NCI-H146 (cell line): ENCODE measurements at places on chromosomes 6 and 20.

DNA sequence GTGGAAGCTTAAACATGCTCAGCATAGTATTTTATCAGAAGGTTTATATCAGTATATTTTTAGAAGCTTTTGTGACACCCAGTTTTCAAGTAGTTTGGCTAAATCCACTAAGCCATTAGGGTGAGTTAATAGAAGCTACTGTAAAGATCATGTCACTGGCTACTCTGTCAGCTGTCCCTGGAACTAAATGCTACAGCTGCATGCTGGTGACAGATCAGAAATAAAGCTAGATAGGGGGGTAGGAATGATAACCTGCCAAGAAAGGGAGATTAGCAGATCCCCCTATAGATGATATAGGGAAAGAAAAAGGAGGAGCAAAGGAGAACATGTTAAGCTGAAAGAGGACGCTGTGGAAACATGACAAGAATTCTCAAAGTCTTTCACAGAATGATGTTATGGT lies 363.2 kb downstream of the QKI start:
- no peak for DNase-seq

- no peak for DNase-seq
Measured at GRCh38 chr6:110566346-110567125, 90.1 kb upstream of the SLC22A16 start.

DNA sequence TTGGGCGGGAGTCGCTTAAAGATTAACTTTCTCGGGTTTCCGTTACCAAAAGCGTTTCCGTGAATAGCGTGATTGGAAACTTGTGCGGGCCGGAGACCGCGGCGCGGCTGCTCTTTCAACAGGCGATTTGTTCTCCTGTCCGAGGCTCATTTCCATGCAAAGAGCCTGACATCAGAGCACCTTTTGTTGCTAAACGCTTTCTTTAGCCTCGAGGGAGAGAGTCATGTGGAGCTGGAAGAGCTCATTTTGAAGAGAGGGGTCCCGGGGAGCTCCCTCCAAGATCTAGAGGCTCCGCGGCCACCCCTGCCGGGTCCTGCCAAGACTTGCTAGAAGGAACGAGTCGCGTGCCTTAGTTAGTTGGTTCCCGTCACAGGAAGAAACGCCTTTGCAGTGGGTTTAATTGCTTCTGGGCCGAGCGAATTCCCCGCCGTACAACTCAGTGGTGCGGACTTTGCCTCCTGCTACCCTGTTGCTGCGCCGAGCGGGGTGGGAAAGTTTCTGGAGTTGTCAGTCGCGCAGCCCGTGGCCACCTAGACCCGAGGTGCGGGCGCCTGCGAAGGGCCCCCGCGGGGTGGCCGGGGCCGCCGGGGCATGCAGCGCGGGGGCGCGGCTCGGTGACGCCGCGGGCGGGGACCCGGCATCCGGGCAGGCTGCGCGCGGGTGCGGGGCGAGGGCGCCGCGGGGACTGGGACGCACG lies at the start of gene SASH1:
Gene SASH1, plus strand, starts transcription at position 489 of the 697 bp plus-strand sequence. CDS start 230 bp downstream, outside the sequence.
- DNase-seq, result peak; percentile 89

DNA sequence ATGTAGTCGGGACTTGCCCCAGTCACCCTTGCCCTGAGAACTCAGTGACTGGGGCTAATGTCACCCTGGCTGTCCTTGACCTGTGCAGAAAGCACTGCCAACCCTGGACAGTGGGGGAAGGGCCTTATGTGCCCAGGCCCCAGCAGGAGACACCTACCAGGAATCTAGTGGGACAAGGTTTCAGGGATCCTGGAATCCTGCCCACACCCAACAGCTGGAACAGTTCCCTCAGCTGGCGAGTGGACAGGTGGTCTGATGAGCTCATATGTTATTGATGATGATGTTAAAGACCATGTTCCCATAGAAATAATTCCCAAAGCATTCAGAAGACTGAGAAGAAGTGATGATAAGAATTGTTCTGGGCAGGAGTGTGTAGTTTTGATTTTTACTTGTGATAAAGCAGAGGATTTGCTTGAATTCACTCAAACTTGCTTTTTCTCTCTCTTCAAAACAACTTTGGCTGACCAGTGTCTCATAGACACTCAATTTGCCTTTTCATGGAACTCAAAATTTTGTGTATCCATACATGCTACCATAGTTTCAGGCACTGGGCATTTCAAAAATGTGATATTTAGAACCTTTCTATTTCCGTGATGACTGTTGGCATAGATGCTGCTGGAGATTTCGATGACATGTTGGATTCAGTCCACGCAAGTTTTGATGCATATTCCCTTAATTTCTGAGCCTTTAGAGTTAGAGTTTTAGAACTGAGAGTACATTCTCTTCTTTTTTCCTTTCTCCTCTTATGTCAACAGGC lies 79.3 kb downstream of the SLC22A3 start:
- no peak for DNase-seq

DNA sequence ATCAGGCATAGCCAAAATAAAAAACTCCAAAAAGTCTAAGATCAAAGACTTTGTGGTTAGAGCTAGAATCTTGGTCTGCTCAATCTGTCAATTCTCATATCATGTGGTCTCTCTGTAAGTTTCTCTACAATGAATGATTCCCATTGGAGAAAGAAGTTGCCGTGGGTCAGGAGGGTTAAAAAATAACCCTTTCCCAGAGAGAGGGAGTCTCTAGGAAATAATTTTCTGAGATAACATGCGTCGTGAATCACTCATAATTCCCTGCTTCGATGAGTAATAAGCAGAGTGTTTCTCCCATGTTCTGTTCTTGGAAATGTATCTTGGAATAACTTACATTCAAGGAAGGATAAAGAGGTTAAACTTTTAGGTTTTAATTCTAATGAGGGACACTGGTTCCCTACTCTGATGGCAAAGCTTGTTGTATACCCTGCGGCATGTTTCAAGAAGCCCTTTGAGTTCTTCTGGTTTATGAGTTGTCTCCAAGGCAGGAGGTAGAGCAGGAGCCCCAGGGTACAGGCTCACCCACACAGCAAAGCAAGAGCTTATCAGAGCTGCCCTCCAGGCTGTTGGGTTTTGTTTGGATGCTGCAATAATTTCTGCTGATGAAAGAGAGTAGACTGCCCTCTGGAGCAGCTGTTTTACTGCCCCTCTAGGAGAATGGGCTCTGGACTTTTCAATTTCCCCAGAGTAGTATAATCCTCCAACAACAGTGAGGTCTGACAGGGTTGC lies 599.1 kb downstream of the QKI start:
- DNase-seq, result peak; percentile 62

DNA sequence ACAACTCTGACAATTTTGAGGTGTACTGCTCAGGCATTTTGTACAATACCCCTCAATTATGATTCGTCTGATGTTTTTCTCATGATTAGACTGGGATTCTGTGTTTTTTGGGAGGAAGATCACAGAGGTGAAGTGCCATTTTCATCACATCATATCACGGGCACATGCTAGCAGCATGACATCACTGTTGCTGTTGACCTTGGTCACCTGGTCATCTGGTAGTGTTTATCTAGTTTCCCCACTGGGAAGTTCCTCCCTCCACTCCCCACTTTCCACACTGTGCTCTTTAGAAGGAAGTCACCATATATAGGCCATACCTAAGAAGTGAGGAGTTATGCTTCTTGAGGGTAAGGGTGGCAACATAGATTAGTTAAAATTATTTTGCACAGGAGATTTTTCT lies 20.8 kb downstream of the GCM2 start:
- DNase-seq, result no peak

DNA sequence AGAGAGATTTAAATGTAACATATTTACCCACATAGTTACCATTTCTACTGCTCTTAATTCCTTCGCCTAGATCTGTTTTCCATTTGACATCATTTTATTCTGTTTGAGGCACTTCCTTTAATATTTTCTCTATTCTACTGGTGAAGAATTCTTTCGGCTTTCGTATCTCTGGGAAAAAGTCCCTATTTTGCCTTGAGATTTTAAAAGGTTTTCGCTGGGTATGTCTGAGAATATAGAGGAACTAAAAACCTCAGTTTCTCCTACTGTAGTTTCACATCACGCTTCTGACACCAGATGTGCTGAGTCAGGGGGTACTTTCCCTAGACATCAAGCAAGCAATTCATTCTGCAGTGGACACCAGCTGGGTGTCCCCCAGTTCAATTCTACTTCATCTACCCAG lies 61.7 kb downstream of the E2F3 start:
- no peak for DNase-seq

GRCh38 chr6:6634735-6635075 lies 46.2 kb downstream of the LY86 start:
- DNase-seq, result no peak

- no peak for DNase-seq
Measured at GRCh38 chr6:152575621-152576150, 61.5 kb downstream of the SYNE1 start.

GRCh38 chr6:146914489-146915483 lies 289.4 kb upstream of the STXBP5 start:
- no peak for DNase-seq

GRCh38 chr6:144331491-144331969 lies 46.4 kb downstream of the UTRN start:
- DNase-seq, result no peak

DNA sequence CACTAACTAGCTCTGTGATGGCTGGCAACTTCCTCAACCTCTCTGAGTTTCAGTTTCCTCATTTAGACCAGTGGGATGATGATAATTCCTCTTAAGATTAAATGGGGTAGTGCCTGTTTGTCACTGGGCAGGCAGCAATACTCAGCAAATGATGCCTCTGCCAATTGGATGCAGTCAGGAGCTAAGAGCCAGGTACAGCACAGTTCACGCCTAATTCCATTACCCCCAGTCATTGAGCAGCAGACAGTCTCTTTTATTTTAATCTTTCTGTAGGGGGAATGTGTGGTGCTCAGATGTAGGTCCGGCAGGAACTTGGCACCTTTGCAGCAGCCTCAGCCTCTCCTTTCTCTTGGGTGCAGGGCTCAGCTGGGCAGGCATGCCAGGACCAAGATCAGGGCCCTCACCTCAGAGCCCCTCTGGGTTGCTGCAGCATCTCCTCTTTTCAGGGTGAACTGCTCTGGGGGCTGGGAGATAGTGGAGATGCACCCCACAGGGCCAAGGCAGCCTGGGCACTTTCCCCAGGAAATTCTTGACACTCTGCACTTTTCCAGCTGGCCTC lies 243.8 kb downstream of the LRFN2 start:
- no peak for DNase-seq

DNA sequence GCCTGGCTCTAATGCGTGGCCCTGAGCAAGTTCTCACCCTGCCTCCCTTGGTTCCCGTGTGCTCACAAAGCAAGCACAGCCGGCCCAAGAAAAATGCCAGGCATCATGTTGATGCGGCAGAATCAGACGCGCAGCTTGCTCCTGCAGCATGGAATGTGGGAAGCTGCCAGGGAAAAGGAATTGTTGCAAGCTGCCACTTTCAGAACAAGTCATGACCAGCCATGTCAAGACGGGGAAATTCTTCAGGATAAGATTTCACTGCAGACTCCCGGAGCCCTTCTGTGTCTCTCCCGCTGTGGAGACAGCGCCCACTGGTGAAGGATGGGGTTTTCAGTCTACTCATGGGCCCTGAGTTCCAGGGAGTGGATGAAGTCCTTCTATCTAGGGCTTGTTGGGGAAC lies 4.6 kb downstream of the DACT2 start:
- DNase-seq, result no peak

DNA sequence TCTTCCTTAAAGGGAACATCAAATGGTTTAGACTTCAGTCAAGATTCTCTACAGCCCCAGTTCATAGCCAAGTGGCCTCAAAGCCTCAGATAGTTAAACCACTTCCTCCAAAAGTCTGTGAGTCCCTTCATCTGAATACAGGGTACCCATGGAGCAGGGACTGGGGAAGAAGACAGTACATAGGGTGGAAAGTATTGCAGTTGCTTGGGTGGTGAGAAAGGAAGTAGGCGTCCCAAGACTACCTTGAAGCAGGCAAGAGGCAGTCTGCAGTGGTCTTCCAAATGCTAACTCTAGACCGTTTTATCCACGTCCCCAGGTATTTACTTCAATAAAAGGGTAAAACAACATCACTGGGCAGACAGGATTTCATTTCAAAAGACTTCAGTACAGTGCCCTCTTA lies 2.0 kb downstream of the FYN start:
- DNase-seq, result no peak

DNA sequence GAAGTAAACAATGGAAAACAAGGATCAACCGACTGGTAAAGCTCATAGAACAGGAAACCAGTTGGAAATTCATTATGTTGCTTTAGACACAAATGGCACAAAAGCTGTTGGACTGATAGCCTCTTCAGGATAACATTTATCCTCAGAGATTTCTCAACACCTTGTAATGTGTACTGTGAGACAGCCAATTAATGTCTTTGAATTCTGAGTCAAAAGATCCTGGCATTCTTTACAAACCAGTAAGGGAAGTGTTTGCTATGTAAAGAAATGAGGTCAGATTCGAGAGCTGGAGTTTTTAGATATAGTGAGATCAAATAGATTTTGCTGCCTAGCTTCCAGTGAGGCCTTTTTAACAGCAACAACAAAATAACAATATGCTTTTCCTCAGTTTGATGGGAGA lies 439.2 kb downstream of the C6orf118 start:
- peak; percentile 46 for DNase-seq

GRCh38 chr6:32192608-32193039 lies at the start of gene GPSM3:
Gene GPSM3, minus strand, starts transcription at chr6:32192643. Its CDS starts 130 bp downstream, at chr6:32192513.
- no peak for DNase-seq

DNA sequence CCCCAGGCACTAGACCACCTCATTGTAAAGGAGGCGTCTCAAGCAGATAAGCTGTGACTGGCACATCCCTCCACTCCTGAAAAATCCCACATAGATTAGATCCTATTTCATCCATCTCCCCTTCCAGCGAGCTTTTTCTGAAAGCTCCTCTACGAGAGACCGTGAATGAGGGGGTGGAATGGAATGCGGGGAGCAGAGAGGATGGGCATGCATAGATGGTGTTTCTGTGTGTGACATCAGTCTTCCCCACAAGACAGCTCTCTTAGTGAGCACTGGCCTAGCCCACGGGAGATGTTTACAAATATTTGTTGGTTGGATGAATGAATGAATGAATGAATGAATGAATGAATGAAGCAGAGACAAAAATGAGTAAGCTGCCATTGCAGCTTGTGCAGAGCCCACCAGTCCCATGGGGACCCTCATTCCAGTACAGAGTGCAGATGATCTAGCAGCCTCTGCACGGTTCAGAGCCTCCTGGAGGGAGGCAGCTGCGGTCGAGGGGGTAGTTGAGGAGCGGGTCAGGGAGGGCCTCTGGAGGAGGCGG lies 98.4 kb downstream of the DLGAP4 start:
- no peak for DNase-seq

DNA sequence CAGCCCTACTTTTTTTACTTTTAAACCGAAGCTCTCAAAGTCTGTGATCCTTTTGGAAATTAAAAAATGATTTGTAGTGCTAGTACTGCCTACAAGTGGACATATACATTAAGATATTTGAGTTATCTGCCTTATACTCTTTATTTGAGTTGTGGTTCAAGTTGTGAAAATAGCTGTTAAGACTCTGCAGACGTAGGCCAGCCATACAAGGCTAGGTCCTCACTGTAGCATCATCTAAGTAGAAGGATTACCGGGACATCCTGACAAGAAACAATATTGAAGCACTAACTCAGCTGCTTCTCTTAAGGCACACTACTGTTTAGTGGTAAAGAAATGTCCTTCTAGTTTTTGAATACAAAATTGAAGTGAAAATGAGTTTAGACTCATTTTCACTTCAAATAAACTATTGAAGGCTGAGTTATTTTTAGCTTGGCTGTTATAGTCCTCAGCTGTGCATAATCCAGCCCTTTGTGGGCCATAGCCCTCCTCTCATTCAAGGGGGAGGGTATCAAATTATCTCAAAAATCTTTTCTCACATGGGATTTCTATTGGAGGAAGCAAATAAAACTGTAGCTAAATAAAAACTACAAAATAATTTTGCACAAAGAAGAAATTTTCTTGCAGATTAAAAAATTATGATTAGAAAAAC lies 68.1 kb downstream of the JAG1 start:
- DNase-seq, result no peak
